ENCODE measurements at places on chromosomes 5 and 9. TPM values are rescaled to one million over a fixed set of nuclear protein-coding genes. Genes with fewer than 3 reads are reported as not detected.

NDUFA8 gene
- 45.3 TPM for total RNA-seq

VLDLR gene
- 4.4 TPM for total RNA-seq

ADAMTS12 gene
- 16.9 TPM for total RNA-seq

TRIM36 gene
- 0.36 TPM for total RNA-seq

ORM2 gene
- not detected for total RNA-seq

CDO1 gene
- total RNA-seq, result 2.0 TPM

ANKRD18A gene
- 0.75 TPM for total RNA-seq

SARDH gene
- total RNA-seq, result 0.27 TPM

FST gene
- 17.3 TPM for total RNA-seq

FBLL1 gene
- total RNA-seq, result 0.47 TPM

MTX3 gene
- total RNA-seq, result 7.5 TPM

ARID3C gene
- 0.09 TPM for total RNA-seq

GNE gene
- 7.4 TPM for total RNA-seq

GFI1B gene
- not detected for total RNA-seq

NME5 gene
- 1.5 TPM for total RNA-seq

SLC25A2 gene
- 0.09 TPM for total RNA-seq

MACROH2A1 gene
- total RNA-seq, result 164 TPM

NIM1K gene
- not detected for total RNA-seq

SPATA31C1 gene
- total RNA-seq, result not detected

IL5 gene
- not detected for total RNA-seq

OTP gene
- total RNA-seq, result not detected

FOXD4L5 gene
- 0.09 TPM for total RNA-seq

BASP1 gene
- total RNA-seq, result 127 TPM

SLC45A2 gene
- not detected for total RNA-seq

ITGA1 gene
- total RNA-seq, result 6.6 TPM

CDH18 gene
- under 0.01 TPM for total RNA-seq

MOB3B gene
- total RNA-seq, result under 0.01 TPM

PCDHA10 gene
- 0.56 TPM for total RNA-seq

CEP72 gene
- total RNA-seq, result 3.1 TPM

GPX8 gene
- total RNA-seq, result 36.8 TPM

CDKN2B gene
- 7.6 TPM for total RNA-seq

KCNIP1 gene
- total RNA-seq, result not detected

ARHGEF28 gene
- 106 TPM for total RNA-seq

GMCL2 gene
- not detected for total RNA-seq

ECPAS gene
- total RNA-seq, result 142 TPM

CMYA5 gene
- total RNA-seq, result under 0.01 TPM

TMEM141 gene
- total RNA-seq, result 78.5 TPM

TRIM14 gene
- 2.6 TPM for total RNA-seq

SLC36A3 gene
- total RNA-seq, result not detected

PCDHGA2 gene
- 0.90 TPM for total RNA-seq

PTGES gene
- 0.09 TPM for total RNA-seq
